ENCODE measurements at places on chromosomes 6 and 20.

GRCh38 chr6:75748743-75749538 lies at the start of gene MYO6:
Gene MYO6, plus strand, starts transcription at chr6:75749239. Its CDS starts 68,309 bp downstream, at chr6:75817548.
- H3K27ac ChIP-seq: peak within 1 kb of the TSS; percentile 89
- peaks cover 40% of the 10 kb centered on the region for H3K4me1 ChIP-seq
- no peaks in the 10 kb centered on the region for H3K27me3 ChIP-seq
- no peaks in the 10 kb centered on the region for H3K36me3 ChIP-seq
- H3K4me3 ChIP-seq: peak within 1 kb of the TSS; percentile 100
- DNase-seq: peak; percentile 77

DNA sequence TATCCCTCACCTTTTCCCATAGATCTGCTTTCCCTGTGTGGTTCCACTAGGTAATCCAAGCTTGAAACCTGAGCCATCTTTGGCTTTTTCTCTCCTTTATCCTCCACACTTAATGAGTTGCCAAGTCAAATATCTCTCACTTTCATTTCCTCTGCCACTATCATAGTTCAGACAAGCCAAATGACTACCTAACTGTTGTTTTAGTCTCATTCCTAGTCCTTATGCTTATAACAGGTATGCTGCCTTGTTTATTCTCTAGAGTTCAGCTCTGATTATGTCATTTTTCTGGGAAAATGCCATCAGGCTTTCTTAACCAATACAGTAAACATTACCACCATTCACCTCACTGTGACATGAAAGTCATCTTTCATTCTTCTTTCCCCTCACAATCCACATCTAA lies 6.5 kb downstream of the EFHC1 start:
- H3K4me1 ChIP-seq: peaks cover 8% of the 10 kb centered on the region
- H3K27ac ChIP-seq: no peak overlapping the region
- H3K27me3 ChIP-seq: no peaks in the 10 kb centered on the region
- no peak overlapping the region for H3K4me3 ChIP-seq
- DNase-seq: no peak

DNA sequence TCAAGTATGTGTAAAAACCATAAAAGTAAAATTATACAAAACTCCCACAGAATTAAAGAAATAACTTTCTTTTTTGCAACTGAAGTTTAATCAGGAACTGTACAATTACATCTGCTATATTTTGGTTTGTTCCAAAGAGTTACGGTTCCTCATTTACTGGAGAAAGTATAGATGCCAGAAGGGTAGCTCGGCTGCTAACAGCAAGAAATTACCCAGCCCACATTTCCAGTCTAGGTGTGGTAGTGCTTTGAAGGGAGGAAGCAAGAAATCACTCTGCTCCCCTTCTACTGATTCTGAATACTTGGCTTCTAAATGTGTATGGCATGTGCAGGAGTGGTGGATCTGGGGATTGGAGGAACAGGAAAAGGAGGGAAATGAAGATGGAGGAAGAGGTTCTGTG lies 441.3 kb downstream of the CDC5L start:
- no peak overlapping the region for H3K4me3 ChIP-seq
- H3K27me3 ChIP-seq: no peaks in the 10 kb centered on the region
- DNase-seq: no peak
- H3K4me1 ChIP-seq: no peaks in the 10 kb centered on the region
- no peaks in the 10 kb centered on the region for H3K36me3 ChIP-seq

DNA sequence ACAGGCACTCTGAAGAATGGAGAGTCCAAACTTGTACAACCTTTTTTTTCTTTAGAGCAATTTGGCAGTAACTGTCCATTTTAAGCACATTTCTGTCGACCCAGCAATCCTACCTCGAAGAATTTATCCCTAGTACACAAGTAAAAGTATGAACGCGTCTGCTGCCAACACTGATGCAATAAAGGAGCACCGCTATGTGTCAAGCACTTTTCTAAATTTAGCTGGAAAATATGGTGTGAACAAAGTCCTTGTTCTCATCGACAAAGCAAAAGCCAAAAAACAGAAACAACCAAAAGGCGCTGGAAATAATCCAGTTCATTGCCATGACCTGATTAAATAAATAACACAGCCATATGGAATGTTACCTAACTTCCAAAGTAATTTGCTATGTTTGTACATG lies 1.1 kb downstream of the DPM1 start:
- H3K4me1 ChIP-seq: peaks cover 73% of the 10 kb centered on the region
- peaks cover 39% of the 10 kb centered on the region for H3K36me3 ChIP-seq
- DNase-seq: no peak
- H3K27ac ChIP-seq: peak overlapping the region; percentile 96
- no peaks in the 10 kb centered on the region for H3K27me3 ChIP-seq

- no peak for DNase-seq
- H3K4me3 ChIP-seq: no peak overlapping the region
- no peaks in the 10 kb centered on the region for H3K4me1 ChIP-seq
- H3K27me3 ChIP-seq: no peaks in the 10 kb centered on the region
Measured at GRCh38 chr20:4905195-4905594, 96.1 kb downstream of the SLC23A2 start.

DNA sequence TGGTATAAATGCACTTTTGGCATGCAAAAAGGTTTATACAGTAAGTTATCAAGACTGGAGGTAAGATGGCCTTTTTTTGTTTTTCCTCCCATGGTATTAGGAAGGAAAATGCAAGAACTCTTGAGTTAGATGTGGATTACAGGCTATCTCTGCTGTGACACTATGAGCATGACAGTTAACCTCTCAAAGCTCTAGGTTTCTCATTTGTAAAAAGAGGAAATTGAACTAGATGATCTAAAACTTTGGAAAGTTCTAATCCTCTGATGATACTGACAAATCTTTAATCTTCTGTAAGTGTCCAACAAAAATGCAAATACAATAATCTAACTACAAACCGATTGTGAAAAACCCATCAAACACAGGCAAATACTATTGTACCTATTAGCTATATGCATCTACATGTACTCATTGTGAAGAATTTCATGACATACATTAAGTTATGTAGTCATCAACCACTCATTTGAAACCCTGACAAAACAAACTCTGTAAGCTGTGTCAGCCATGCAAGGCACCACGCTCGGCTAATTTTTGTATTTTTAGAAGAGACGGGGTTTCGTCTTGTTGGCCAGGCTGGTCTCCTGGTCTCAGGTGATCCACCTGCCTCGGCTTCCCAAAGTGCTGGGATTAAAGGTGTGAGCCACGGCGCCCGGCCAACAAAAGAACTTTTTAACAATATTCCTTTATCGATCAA lies 4.2 kb downstream of the CDK19 start:
- H3K4me3 ChIP-seq: no peak overlapping the region
- no peaks in the 10 kb centered on the region for H3K27me3 ChIP-seq
- H3K36me3 ChIP-seq: no peaks in the 10 kb centered on the region
- no peak overlapping the region for H3K27ac ChIP-seq

- no peaks in the 10 kb centered on the region for H3K36me3 ChIP-seq
- H3K27me3 ChIP-seq: no peaks in the 10 kb centered on the region
- H3K27ac ChIP-seq: no peak overlapping the region
- no peaks in the 10 kb centered on the region for H3K4me1 ChIP-seq
- no peak overlapping the region for H3K4me3 ChIP-seq
- DNase-seq: no peak
Measured at GRCh38 chr6:167428664-167429333, 103.9 kb downstream of the TTLL2 start.

DNA sequence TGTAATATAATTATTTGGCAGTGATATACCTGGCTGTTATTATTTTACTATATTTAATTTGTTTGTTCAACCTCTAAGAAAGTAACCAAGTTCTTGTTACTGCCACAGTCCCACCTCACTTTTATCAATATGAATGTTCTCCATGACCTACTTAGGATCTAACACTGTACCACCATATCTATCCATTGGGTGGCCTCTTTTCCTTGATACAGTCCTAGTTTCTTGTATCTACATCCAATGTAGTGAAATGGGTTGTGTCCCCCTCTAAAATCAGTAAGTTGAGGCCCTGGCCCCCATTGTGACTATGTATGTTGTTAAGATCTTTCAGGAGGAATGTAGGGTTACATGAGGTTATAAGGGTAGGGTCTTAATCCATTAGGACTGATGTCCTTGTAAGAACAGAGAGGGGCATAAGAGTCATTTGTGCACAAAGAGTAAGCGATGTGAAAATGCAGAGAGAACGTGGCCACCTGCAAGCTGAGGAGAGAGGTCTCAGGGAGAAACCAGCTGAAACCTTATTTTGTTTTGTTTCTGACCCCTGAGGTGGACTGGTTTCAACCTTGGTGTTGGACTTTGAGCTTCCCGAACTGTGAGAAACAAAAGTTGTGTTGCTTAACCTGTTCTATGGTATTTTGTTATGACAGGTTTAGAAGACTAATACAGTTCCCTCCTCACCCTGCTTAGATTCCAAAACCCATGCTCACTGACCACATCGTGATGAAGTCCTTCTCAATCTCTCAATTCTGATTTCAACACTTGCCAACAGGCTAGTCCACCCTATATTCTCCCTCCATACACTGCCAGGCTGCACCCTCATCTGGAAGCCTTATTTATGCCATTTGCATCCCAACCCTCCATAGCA lies 387.3 kb upstream of the EPHA7 start:
- H3K4me3 ChIP-seq: no peak overlapping the region
- no peak for DNase-seq
- H3K36me3 ChIP-seq: no peaks in the 10 kb centered on the region
- H3K27me3 ChIP-seq: no peaks in the 10 kb centered on the region
- no peak overlapping the region for H3K27ac ChIP-seq
